ENCODE measurements at places on chromosomes 1 and 21.

GRCh38 chr1:166884040-166884642 lies 8.1 kb upstream of the TADA1 start:
- no peak for DNase-seq

DNA sequence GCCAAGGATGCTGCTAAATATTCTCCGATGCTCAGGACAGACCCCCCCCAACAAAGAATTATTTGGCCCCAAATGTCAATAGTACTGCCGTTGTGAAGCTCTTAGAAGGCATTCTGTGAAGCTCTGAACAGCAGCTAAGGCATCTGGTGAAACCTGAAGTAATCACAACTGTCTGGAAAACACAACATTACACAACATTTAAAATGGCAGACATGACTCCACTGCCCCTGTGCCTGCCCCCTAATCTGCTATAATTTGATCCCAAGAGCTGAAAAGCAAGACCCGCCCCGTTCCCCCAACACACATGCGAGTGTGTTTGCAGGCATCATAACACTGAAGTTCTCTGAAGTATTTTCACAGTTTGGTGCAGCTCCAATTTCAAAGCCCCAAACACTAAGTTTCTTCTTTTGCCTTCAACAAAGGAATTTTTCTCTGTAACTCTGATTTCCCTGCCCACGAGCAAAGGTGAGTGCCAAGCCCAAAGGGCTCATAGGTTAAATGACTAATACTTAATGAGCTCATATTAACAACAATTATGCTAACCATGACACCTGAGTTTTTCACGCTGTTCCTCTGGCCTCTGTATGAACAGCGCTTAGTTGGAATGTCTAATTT lies 129.2 kb downstream of the CLIC6 start:
- DNase-seq, result no peak

- DNase-seq, result no peak
Measured at GRCh38 chr21:24424776-24425175, 1182.5 kb downstream of the MRPL39 start.

DNA sequence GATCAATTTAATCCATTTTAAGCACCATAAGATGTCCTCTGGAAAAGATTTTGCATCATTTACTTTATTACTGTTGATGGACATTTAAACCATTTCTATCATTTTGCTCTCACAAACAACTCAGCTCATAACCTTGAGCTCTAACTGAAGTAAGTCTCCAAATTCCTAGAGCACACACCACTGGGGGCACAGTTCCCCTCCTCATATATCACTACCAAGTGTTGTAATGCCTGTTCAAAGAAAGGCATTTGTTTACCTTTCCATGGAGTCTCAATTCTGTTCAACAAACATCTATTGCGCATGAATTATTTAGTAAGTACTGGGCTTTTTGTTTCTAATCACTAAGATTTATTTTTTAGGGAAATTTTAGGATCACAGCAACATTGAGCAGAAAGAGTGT lies 8.9 kb upstream of the OMA1 start:
- DNase-seq, result no peak

DNA sequence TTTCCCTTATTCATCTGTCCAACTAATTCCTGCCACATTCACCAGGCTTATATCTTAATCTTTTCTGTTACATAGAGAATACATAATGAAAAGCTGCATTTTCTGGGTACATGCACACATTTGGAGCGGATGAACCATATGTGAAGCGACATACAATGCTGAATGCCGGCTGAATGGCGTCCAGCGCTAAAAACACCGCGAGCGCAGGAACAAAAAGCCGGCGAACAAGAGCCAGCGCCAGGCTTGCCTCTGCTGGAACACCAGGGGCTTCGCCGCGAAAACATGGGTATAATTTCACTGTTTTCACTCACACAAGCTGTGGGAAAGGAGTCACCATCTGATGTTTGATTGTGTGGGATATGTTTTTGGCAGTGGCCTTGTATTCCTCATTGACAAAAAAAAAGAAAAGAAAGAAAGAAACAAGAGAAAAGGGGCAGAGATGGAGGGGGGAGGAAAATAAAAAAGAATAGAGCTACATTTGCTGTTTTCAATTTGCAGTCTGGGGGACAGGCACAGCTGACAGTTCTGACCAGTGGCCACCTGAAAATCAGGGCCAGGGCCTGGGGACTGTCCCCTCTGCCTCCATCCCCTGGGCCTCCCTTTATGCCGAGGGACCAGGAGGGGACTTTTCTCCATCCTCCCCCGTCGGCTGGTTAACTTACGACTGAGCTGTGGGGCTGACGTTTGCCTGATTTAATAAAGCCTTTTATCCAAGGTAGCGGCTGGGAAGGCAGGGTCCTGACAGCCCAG lies 70.2 kb upstream of the OLIG2 start:
- no peak for DNase-seq

- DNase-seq, result no peak
Measured at GRCh38 chr21:37489553-37489952, 123.0 kb downstream of the DYRK1A start.

DNA sequence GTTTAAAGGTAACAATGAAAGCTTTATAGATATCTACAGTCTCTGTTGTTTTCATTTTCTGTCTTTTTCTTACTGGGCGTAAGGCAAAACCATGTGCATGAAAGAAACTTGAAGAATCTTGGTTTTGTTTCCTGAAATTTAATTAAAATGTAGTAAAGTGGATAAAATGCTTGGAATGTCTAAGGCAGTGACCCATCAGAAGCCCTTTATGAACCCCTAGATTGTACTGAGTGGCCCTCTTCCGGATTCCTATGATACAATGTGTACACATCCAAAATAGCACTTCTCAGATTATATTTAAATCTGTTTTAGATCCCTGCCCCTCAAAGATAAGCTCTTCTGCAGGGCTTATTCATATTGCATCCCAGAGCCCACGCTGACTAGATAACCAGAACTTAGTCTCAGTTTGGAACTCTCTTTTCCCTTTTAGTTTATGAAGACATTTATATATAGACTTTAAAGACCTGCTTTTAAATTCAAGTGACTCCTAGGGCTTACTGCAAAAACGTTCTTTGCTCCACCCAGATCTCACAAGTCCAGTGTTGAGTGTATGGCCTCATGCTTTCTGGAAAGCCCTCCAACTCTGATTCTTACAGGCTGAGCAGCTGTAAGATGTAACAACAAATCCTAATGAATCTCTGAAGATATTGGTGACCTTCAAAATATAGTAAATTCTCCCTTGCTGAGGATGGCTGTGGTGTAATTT lies 142.9 kb downstream of the LRRC7 start:
- no peak for DNase-seq

- no peak for DNase-seq
Measured at GRCh38 chr1:153430561-153430960, 14.2 kb downstream of the S100A7A start.

- no peak for DNase-seq
Measured at GRCh38 chr21:37878946-37879660, 37.2 kb downstream of the KCNJ6 start.

All from activated CD8-positive, alpha-beta memory T cell treated with anti-CD3 and anti-CD28 coated beads for 1 hour (primary cell).